ENCODE measurements at places on chromosomes 5 and 9.

- no peak for DNase-seq
These were observed 21.4 kb upstream of the FAM81B start for GRCh38 chr5:95369782-95370181.

DNA sequence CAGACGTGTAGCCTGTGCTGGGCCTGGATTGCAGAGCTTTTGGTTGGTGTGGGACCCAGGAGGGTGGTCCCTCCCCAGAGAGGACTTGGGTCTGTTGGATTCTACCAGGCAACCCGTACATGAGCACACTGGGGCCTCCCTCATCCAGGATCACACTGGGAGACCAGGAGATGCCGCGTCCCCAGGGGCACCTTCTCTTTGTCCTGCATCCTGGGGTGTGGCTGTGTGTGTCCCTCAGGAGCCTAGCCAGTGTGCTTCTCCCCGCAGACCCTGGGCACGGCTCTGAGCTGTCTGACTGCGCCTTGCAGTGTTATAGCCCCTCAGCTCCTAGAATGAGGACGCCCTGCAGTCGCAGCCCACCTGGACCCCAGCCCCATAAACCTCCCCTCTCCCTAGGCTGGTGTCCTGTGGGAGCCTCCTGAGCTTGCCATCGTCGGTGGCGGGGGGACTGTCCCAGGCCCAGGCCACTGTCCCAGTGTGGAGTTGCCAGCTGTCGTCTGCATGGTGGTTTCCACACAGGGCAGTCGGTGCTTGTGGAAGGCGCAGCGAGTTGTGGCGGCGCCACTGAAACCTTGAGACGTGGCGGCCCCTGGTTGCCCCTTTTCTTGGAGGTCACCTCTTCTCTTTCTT lies 27.6 kb downstream of the CEP72 start:
- DNase-seq, result no peak

DNA sequence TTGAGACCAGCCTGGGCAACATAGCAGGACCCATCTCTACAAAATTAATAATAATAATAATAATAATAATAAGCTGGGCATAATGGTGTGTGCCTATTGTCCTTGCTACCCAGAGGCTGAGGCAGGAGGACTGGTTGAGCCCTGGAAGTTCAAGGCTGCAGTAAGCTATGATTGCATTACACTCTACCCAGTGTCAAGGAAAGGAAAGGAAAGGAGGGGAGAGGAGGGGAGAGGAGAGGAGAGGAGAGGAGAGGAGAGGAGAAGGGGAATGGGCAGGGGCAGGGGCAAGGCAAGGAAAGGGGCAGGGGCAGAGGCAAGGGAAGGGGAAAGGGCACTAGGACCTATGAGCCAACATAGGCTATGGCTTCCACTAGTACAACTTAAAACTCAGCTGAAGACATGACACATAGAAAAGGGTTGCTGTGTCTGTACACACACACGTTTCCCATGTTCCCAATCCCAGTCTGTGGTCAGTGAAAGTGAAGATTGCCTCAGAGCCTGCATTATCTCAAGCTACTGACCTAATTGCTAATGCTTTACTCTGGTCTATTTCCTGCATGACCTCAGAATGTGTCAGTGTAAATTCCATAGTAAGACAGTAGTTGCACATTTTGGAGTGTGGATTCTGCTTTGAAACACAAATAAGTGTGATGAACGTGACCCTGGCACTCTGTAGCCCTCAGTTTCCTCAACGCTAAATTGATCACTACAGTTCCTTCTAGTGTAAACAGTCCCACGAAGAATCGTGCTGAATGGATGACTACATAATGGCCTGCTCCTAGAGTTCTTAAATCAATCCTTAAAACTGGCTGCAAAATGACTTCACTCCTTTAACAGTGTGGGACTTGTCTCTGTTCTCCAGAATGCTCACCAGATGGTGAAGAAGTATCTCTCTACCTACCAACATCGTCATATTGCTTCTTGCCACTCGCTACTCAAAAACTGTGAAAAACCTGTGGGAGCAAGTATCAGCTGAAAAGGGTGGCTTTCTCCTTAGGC lies 497.0 kb downstream of the RAB3C start:
- no peak for DNase-seq

- DNase-seq, result no peak
These were observed 28.6 kb downstream of the RNF44 start for GRCh38 chr5:176508603-176509002.

DNA sequence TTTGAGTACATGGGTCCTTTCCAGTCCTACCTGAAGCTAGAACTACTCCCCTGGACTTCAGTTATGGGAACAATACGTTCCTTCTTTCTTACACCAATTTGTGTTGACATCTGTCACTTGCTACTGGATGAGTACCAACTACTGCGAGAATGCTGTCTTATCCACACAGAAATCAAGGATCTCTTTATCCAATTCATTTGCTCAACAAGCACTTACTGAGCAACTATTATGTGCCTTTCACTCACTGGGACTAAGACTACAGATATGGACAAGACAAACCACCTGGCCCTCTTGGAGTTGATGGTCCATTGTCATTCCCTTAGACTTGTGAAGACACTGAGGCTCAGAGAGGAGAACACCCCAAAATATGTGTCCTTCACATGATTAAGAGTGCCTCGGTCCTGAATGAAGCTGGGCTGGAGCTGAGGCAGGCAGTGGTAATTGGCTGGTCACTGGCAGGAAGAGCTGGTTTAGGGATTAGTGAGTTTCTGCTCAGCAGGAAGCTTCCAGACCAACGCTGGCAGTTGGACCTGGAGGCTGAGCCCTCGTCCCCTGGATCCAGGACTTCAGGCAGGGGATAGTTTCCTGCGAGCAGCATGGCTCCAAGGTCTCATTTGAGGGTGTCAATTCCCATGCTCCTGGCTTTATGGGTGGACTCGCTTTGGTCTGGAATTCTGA lies 8.4 kb upstream of the ARSI start:
- no peak for DNase-seq

GRCh38 chr5:82624062-82624461 lies 345.9 kb upstream of the RPS23 start:
- DNase-seq, result no peak

GRCh38 chr9:109518621-109519335 lies 20.7 kb upstream of the PTPN3 start:
- no peak for DNase-seq

DNA sequence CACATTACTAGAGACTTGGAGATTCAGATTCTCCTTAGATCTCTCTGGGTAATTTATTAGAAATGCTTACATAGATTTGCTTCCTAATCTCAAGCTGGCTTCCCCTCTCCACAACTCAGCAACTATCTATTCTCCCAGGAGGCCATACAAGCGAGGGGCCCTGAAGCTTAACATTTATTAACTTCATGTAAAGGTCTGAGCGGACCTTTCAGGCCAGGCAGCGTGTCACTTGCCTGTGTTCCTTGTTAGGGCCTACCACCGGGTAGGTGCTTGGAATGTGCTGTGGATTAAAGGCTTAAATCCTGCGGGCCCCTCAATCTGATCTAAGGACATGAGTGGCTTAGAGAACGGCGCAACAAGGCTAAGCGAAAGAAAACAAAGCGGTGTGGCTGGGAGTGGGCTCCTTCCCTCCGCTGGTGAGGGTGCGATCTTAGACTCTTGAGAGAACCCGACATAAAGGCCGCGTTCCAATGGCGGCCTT lies 712 bp upstream of the HSPA4 start:
- no peak for DNase-seq

DNA sequence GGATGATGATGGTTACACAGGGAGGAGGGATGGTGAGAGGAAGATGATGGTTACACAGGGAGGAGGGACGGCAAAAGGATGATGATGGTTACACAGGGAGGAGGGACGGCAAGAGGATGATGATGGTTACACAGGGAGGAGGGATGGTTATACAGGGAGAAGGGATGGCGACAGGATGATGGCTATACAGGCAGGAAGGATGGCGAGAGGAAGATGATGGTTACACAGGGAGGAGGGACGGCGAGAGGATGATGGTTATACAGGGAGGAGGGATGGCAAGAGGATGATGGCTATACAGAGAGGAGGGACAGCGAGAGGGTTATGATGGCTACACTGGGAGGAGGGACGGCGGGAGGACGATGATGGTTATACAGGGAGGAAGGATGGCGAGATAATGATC lies 64.1 kb upstream of the FCN1 start:
- no peak for DNase-seq

DNA sequence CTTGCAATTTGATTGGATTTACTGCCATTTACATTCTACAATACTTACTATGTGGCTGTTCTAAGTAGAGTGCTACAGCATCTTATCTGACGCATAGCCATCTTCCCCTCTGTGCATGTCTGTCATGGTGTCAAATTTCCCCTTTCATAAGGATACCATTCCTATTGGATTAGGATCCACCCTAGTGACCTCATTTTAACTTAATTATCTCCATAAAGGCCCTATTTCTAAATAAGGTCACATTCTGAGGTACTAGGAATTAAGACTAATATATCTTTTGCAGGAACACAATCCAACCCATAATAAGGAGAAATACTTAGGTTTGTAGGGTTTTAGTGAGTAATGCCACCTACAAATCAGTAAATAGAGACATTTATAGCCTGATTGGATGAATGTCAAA lies 268.0 kb downstream of the ADAMTSL1 start:
- DNase-seq, result no peak

DNA sequence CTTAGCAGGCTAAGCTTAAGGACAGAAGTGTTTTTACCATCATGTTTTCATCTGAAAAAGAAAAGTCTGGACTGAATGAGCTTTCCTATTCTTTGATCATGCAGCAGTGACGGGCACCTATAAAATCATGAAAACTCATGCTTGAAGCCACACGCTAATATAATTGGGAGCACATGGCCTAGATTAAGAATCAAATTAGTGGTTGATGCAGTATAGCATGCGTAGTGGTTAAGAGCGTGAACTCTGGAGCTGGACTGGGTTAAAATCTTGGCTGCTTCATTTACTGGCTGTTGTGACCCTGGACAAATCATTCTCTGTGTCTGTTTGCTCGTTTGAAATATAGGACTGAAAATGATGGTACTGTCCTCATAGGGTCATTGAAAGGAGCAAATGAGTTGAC lies 49.9 kb upstream of the IL13 start:
- no peak for DNase-seq

DNA sequence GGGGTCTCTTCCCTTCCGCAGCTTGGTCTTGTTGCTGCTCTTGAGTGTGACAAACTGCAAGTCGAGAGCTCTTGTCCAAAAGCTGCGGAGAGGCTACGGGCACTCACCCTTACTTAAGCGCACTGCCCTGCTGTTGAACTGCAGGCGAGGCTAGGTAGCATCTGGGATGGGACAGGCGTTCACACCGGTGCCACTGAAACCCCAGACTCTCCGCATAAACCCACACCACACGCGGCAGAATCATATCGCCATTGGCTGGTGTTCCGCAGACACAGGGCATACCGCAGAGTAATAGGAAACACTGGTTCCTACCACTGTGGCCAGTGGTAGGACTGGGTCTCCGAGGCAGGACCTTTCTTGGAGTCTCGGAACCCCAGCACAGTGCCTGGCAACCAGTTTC lies 2.2 kb upstream of the NPR3 start:
- no peak for DNase-seq

GRCh38 chr5:138974227-138975063 lies 99.3 kb upstream of the LRRTM2 start:
- DNase-seq, result no peak

DNA sequence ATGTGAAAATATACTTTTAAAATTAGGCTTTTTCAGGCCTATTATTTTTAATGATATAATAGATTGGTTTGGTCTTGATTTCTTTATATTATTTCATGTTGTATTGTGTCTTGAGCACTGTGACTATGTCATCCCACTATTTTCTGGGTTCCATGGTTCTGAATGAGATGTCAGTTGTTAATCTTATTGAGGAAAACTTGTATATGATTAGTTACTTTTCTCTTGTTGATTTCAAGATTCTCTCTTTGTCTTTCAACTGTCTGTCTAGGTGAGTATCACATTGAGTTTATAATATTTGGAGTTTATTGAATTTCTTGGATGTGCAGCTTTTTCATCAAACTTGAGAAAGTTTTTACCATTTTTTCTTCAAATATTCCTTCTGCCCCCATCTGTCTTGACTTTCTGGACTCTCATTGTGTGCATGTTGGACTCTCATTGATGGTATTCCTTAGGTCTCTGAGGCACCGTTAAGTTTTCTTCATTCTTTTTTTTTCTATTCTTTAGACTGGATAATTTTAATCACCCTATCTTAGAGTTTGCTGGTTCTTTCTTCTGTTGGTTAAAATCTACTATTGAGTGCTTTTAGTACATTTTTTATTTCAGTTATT lies 175.8 kb downstream of the TMEM167A start:
- no peak for DNase-seq

DNA sequence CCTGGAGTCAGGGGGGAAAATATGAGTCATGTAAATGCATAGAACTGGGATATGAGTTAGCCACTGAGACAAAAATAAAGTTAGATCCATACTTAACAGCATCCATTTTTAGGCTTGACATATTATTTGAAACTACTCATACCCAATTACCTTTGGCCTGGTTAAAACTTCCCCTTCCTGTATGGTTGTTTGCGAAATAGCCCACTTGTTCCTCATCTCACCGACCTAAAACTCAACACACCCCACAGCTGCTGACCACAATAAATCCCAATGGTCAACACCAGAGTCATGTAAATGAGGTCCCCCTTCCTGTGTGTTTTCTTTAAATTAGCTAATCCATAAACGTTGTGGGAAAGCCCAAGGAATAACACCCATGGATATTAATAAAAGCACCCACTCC lies 55.2 kb upstream of the TMEM215 start:
- DNase-seq, result no peak

GRCh38 chr5:8981496-8981895 lies 564.4 kb downstream of the SEMA5A start:
- DNase-seq, result no peak

DNA sequence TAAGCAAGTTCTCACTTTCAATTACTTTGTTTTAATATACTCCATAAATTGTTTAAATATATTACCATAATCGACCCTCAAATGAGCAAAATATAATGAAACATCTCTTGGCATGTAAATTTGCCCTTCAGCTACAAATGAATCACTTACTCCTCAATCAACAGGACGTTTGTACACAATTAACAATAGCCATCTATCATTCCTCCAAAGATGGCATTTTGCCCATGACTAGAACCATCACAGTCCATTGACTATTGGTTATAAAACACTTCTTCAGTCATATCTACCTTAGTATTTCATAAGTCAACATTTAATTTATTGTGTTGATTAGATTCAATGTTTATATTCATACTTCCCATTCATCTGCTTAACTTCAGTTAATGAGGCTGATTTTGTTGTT lies 127.2 kb downstream of the CTNND2 start:
- no peak for DNase-seq

- DNase-seq, result no peak
These were observed at the start of gene BARX1 for GRCh38 chr9:93955111-93955980. BARX1 (minus strand) TSS chr9:93955355; CDS start chr9:93955146, 209 bp downstream.

DNA sequence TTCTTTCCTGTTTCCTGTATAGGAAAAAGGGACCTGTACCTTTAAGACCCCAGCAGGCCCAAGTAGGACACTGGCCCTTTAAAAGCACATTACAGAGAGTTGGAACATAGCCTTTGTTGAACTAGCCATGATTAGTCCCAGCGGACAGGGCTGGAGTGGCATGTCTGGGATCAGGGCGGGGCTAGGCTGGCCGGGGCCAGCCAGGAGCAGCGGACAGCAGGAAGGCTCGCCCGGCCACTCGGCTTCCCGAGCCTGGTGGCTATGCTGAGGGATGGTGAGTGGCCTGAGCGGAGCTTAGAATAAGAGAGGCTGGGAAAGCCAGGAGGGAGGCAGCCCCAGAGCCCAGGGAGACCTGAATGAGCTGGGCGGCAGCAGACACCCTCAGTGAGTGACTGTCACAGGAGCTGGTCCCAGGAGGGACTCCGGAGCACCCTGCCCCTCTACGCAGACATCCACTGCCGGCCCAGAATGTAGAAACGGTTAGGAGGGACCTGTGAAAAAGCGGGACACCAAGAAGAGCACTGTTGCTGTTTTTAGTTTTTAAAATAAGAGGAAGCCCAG lies 92.1 kb downstream of the DAB2IP start:
- no peak for DNase-seq

GRCh38 chr5:6872441-6873160 lies 159.4 kb downstream of the TENT4A start:
- DNase-seq, result no peak
